Suppressor macrophage treated with lipopolysaccharide for 4 hours (primary cell): ENCODE measurements at places on chromosomes 2 and 18.

- DNase-seq = no peak
Observed at GRCh38 chr2:58572731-58573130, 331.6 kb upstream of the FANCL start.

- no peak for DNase-seq
Observed at GRCh38 chr2:208042041-208042440, 16.7 kb upstream of the PLEKHM3 start.

GRCh38 chr2:86543335-86543734 is 19.9 kb downstream of the CHMP3 start:
- no peak for DNase-seq

DNA sequence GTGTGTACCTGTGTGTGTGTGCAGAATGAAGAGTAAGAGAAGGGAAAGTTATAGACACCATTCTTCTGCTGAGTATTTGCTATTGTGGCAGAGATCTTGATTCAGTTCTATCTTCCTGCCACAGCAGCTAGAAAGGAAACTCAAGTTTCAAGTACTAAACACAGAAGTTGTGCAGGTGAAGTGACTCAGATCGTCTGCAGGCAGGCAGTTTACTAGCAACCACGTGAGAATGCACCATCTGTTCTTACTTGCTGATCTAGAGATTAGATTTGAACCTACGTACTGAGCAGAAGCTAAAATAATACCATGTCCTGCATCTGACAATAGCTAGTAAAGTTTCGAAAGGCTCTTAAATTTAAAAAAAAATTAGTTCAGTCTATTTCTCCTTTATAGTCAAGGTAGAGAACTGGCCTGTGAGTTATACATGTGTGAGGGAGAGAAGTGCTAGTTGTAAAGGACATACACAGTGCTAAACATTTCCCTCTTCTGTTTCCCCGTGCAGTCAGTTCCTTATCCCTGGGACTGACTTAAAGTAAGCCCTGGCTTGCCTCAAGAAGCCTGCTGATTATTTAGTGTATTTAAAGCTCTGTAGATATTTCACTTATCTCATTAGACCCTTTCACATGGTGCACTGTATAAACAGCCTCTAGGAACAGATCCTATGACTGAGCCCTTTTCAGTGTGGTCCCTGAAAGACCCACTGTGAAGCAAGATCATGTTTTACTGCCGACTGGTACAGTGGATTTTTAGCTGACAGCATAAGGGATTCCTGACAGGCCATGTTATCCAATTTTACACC is 45.0 kb downstream of the SLC38A11 start:
- DNase-seq = no peak

DNA sequence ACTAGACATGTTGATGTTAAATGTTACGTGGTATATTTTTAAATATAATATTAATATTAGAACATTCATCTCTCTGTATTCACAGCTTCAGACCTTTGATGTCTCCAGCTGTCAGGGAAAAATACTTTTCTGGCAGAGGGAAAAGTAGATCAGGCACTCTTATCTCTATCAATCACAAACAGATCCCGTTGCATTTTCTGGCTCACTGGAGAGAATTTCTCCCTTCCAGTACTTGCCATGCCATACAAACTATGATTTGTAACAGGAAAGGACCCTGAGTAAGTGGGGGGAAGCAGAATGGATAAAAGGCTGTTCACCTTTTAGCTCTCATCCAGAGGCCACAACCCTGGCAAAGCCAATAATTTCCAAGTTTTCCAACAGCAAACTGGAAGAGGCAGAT is 158.0 kb downstream of the TCF4 start:
- DNase-seq = no peak
